Pancreas (tissue), 10 donors: ENCODE measurements at places on chromosomes 16 and 17. TPM values are rescaled to one million over a fixed set of nuclear protein-coding genes. Genes with fewer than 3 reads are reported as not detected.

DUSP14 gene
- 5.0 TPM for total RNA-seq

CDK5R1 gene
- 0.59 TPM for total RNA-seq

IL32 gene
- 184 TPM for total RNA-seq

BMERB1 gene
- total RNA-seq: 21.7 TPM

ETV4 gene
- 6.5 TPM for total RNA-seq

DNA sequence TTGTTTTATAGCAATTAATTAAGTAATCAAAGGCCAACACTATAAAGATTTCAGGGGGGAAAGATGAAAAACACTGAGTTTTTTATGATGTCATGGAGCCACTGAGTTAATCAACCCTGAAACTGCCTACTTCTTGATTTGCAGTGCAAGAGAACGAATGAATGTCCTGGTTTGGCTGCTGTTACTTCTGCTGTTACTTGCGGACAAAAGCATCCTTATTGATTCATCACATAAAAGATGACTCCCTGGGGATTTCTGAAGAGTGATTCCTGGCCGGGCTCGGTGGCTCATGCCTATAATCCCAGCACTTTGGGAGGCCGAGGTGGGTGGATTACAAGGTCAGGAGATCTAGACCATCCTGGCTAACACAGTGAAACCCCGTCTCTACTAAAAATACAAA, 10.9 kb upstream of the SPNS3 start:
- no peak for DNase-seq

- DNase-seq: no peak
These were observed 985 bp upstream of the FZD2 start for GRCh38 chr17:44556166-44556831.

DNA sequence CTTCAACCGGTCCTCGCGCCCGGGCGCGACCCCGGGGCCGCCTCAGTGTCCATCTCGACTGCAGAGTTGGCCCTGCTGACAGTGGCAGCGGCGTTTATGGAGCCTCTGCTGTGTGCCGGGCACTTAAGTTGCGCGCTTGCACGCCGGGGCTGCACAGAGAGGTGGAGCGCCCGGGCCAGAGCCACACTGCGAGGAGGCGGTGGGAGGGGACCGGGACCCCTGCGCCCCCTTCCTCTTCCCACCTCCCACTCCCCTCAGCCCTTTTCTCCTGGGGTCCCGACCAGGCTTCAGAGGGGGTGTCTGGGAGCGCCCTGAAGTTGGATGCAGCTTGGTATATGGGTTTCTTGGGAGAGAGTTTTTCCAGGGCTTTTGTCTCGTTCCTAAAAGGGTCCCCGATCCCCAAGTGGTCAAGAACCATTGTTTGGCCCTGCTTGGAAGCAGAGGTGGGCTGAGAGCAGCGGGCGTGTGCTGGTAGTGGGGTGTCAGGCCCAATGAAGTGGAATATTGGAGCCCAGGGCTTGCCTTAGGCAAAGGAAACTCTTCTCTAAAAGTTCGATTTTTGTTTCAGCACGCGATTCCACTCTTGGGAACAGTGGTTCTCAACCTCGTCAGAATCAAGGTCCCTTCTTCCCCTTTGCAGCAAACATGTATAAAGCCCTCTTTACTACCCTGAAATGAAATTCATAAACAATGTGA, 605 bp downstream of the MRTFB start:
- DNase-seq: no peak

- DNase-seq: peak; percentile 73
These were observed 24.9 kb upstream of the RFFL start for GRCh38 chr17:35088356-35088880.

DNA sequence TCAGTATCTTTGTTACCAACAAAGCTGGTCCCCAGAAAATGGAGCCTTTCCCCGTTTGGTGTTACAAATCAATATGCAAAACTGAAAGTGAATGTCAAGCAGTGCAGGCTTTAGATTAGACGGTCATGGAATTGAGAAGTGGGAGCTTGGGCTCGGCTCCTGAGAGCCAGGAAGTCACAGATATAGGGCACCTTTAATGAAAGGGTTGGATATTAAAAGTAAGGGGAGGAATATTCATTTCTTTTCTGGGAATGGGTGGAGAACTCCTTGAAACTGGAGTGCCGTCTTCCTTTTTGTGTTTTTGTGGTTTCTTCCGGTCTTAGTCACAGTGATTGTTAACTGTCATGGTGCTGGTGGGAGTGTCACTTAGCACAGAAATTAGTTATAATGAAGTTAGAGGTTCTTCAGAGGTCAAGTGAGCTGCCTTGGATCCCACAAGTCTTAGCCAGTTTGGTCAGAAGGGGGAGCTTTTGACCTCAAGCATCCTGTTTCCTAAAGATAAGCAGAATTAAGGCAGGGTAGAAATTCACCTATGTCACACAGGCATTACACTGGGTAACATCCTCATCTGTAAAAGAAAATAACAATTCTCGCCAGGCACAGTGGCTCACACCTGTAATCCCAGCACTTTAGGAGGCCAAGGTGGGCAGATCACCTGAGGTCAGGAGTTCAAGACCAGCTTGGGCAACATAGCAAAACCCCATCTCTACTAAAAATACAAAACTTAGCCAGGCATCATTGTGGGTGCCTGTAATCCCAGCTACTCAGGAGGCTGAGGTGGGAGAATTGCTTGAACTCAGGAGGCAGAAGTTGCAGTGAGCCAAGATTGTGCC, 9.6 kb upstream of the EIF1 start:
- DNase-seq: no peak

GRCh38 chr17:64130559-64131001, 636 bp upstream of the ERN1 start:
- no peak for DNase-seq

DNA sequence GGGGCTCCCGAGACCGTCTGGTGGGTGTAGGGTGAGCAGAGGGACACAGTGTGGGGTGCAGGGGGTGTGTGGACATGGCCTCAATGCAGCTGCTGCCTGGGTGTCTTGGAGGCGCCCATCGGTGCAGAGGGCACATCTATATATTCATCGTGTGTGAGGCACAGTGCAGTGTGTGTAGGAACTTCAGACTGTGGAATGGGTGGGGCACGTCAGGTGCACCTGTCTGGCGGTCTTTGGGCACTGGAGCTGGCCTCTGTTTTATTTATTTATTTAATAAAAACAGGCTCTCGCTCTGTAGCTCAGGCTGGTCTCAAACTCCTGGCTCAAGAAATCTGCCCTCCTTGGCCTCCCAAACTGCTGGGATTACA, 16.8 kb downstream of the LASP1 start:
- DNase-seq: no peak

DNA sequence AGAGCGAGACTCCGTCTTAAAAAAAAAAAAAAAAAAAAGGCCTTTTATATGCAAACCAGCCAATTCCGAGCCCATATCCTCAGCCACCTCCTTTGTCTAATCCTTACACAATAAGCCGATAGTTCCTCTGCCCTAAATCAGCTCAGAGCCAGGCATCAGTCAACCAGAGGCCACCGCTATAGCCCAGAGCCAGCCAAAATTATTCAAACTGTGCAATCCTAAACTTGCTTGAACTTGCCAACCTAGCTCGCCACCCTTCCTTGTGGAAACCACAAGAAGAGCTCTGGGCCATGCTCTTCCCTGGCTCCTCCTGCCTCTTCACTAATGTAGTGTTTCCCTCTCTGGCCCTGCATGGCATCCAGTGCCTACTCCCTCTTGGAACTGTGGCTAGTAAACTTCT, 17.7 kb downstream of the ITGAL start:
- DNase-seq: no peak

DNA sequence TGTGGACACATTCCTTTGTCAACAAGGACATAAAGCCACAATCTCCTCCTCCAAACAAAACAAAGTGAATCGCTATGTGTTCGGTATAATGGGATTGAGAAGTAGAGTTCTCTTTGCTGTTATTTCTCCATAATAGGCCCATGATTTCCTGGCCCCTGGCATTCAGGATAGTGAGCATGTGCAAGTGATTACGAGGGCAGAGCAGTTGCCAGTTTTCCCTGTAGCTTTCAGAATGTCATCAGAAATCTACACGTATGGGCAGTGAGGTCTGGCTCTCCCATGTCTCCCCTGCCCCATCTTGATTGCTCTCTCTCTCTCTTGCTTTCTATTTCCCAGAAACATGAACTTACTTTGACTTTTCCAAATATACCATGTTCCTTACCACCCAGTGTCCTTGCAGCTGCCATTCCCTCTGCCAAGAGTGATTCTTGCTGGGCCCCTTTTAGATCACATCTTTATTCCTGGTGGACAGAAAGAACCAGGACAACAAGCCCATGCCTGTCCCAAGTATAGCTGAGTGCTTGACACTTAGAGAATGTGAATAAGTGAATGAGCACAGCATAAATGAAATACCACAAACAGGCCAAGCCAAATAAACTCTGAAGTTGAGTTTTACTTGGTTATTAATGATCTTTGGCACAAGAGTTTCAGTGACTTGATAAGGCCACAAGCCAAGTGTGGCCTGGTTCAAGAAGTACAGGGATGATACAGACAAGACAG, 273.1 kb downstream of the CDH13 start:
- no peak for DNase-seq

DNA sequence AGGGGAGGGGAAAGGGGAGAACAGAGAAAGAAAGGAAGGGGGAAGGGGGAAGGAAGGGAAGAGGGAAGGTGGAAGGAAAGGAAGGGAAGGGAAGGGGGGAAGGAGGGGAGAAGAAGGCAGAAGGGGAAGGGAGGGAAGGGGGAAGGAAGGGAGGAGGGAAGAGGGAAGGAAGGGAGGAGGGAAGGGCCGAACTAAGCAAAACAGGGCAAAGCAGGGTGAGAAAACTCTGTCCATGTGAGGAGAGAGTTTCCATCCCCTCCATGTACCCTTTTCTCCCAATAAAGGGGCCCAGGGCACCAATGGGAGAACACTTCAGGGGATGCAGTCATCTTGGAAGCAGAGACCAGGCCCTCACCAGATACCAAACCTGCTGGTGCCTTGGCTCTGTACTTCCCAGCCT, 256.8 kb upstream of the CDH5 start:
- no peak for DNase-seq

GRCh38 chr16:1791943-1792812, 1.3 kb downstream of the IGFALS start:
- no peak for DNase-seq

DNA sequence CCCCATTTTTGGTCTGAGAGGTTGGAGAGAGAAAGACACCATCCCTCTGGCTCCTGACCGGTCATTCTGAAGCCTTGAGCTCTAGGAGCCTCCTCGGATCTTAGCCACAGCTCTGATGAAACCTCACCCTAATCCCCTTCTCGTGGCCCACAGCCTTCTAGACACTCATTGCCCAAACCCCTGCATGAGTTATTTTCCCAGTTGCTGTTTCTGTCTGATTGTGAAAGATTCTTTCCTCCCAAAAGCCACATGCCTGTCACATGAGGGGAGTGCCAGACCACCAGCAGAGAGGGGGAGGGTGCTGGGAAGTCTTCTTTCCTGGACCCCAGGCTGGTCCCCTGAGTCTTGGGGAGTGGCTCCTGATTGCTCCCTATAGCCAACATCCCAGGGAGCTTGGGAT, 17.6 kb upstream of the ABR start:
- no peak for DNase-seq

GRCh38 chr16:82884320-82884898, 257.6 kb downstream of the CDH13 start:
- DNase-seq: no peak
